ENCODE measurements at places on chromosomes 4 and X.

DNA sequence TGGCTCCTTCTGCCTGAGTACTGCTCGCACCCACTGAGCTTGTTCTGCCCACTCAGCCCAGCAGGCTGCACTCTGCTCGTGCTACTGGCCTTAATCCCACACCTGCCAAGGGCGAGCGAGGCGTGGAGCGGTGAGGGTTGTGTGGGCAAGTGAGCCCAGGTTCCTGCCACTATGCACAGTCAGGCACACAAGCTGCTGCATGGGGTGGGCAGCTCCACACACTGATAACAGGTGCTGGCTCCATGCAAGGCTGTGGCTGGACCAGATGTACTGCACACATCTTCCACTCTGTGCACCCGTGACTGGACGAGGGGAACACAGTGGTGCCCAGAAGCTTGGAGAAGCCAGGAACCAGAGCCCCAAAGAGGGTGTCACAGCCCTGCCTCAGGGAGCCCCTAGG is 184.3 kb upstream of the NUDT6 start:
- DNase-seq: no peak

- no peak for DNase-seq
Measured at GRCh38 chrX:138718941-138719340, 7.4 kb upstream of the FGF13 start.

DNA sequence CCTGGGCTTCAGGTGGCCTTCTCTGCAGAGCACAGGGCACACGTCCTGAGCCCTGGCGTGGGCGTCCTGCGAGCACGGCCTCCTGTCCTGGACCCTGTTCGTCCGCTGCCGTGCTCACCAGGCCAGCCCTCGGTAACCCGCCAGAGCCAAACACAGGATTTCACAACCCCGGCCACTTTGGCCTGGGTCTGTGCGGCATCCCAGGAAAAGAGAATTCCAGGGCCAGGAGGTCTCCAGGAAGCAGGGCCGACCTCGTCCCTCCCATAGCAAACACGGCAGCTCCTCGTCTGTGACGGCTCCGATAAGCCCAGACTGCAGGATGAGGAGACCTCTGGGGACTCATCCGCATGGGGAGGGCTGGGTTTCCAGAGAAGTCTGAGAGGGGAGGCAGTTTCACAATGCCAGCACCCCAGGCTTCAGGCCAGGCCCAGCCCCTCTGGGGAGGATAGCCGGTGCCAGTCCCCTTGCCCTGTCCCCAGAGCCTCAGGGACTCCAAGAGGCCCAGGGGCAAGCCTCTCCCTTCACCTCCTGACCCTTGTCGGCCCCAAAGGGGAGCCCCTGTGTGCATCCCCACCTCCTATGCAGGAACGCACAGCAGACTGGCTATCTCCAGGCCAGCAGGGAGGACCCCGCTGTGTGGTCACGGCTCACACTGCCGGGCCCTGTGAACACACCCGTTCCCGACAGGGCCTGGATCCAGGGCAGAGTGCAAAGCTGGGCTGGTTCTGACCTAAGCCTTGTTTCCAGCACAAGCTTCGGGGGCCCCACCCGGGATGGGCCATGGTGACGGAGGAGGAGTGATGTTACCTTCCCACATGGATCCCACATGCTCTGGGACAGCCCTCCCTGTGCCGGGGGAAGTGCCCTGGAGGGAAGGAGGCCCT is 22.3 kb upstream of the HTRA3 start:
- DNase-seq: no peak

- no peak for DNase-seq
Measured at GRCh38 chrX:1041091-1041490, 171.4 kb downstream of the CRLF2 start.

- no peak for DNase-seq
Measured at GRCh38 chr4:170247596-170247995, 157.8 kb upstream of the AADAT start.

DNA sequence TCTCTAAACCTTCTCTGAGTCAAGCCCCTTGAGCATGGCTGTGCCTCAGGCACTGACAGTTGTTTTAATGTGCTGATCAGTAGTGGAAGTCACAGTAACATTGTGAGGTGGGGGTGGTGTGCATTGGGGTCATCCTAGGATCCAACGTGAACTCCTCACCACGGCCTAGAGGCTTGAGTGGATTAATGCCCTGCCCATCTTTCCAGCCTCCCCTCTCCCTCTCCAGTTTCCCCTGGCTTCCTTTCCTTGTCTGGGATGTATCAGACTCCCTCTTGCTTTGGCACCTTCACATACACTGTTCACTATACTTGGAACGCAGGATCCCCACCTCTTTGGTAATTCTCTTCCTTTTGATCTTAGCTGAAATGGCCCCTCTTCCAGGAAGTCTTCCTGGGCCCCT is 13.3 kb upstream of the PJA1 start:
- no peak for DNase-seq

- DNase-seq: peak; percentile 4
Measured at GRCh38 chr4:8267077-8267476, 2.5 kb upstream of the HTRA3 start.

DNA sequence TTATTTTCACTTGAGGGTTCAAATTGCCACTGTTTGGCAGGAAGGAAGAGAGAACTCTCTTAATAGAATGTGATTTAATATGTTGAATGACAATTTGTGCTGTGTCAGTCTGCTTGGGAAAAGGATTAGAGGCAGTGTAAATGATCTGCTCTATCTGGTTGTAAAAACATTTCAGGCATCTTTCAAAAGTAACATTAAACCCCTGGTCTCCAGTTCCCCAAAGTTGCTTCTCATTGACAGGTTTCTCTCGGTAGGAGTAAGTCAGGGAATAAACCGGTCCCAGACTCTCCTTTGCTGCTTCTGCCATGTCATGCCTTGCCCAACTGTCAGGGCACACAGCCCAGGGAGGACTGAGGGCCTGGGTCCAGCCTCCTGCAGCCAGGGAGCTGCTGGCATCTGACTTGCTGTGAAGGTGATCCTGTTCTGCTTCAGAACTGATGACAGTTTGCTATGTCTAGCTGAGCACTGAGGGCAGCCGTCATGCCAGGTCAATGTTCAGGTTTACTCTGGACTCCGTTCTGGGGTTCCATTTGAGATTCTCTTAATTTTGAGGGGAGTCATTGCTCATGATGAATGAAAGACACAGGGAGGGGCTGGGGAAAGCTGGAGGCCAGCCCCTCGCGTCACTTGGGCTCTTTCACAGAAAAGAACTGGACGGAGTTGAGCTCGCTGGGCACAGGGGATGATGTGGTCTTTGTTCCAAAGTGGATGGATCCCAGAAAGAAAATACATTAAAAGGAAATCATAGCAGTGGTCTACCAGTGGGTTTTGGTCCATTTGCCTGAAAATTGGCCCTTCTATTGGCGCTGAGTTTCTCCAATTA is 312.4 kb downstream of the ARHGAP10 start:
- no peak for DNase-seq

GRCh38 chr4:152522754-152523153 is 13.1 kb downstream of the FBXW7 start:
- no peak for DNase-seq

GRCh38 chrX:21412029-21412428 is 37.8 kb downstream of the CNKSR2 start:
- no peak for DNase-seq

GRCh38 chr4:16721613-16722291 is 176.7 kb downstream of the LDB2 start:
- no peak for DNase-seq

DNA sequence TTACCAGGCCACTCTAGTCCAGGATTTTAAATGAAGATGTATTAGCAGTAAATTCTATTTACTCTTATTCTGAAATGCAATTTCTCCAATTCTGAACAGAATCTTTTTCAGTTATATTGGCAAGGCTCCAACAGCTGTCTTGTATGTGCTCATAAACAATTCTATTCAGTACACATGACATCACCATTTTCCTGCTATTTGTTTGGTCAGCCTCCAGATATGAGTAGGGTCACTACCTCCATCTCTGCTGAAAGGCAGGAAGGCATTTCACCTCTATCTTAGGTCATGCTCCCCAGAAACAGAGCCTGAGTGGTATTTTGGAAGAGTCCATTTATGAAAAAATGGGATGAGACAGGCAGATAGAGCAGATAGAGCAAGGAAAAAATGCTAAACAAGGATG is 151.1 kb upstream of the ADGRL3 start:
- DNase-seq: no peak

DNA sequence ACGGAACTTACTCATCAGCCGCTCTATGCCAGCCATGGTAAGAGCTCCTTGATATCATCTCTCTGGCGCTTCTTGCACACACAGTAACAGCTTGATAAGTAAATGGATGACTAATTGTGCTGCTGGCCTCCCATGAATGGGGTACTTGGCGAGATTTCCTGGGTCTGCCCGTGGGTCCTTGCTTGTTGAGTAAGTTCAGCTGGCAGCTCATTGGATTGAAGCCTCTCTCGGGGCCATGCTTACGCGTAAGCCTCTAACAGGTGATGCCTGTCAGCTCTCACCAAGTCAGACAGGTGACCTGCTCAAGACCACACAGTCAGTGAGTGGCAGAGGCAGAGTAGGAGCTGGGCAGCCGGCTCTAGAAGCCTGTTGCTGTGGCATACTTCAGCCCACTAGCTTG is 7.7 kb downstream of the NSG1 start:
- no peak for DNase-seq

GRCh38 chrX:142040906-142041305 is 137.2 kb downstream of the MAGEC1 start:
- DNase-seq: no peak

DNA sequence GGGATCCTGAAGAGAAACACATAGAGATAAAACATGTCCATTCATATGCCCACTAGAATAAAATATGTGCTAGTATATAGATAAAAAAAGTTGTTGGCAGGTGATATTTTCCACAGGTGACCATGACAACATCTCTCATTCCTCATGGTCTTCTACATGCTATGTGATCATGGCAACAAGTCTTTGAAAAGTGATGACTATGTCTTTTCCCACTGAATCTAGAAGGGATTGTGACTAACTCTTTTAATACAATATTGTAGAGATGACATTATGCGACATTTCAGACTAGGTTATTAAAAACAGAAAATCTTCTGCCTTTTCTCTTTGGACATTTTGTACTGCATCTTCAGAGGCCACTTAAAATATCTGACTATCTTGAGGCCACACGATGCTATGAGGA is 126.0 kb upstream of the GABRA2 start:
- DNase-seq: no peak

GRCh38 chr4:146585761-146586333 is 52.8 kb upstream of the POU4F2 start:
- no peak for DNase-seq

DNA sequence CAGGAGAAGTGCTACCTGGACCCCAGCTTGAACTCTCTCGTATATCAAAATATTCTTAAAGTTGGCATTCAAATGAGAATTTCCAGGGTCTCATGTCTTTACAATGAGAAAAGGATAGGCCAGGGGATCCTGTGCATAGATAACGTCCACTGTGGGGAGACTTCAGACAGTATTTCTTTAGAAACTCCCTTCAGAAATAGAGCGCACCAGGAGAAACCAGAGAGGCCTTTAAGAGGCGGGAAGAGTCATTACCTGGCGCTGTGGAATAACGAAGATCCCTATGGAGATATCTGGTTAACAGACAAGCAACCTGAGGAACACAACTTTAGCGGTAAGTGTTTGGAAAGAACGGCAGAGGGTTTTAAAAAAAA is 600 bp downstream of the RADX start:
- DNase-seq: peak; percentile 24

DNA sequence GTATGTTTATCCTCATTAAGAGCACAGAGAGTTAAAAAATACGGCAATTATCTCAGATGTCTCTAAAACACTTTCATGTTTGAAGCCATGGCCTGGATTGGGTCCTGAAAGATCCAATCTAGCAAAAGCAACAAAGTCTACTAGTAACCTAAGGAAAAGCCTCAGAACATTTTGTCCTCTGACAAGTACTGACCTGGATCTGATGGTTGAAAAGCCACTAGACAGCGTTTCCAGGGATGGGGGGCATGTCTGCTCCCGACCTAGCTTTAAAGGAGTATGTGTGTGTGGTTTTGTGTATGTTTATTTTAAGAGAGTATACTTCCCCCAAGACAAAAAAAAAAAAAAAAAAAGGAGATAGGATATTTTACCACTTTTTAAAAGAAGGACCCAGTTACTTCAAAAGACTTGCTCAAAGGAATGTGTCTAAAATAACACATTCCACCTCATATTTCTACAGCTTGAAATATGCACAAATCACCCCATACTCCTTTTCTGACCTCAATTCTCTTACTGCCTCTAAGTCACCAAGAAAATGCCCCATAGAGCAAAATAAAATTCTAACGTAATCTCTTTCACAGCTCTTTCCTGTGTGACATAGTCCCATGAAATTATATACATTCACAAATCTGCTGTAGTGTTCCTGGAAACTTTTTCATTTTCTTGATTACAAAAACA is 189.0 kb upstream of the TTC29 start:
- no peak for DNase-seq

DNA sequence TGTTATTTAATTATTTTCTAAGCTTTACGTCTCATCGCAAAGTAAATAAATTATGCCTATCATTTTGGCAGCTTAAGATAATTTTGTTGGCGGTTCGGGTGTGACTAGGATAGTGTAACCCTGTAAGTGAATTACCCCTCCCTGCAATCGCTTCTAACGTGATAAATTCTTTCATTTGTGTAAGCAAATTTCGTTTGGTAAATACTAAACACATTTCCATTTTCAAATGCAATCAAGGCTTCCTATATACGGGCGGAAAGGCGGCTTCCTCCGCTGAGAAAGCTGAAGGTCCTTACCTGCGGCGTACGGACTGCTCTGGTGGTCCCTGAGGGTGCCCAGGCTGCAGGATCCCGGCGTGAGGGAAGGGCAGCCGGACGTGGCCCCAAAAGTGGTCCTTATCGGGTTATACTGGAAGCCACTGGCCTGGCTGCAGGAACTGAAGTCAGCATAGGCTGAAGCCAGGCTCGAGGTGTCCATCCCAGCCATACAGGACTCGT is 403 bp downstream of the PHOX2B start:
- DNase-seq: no peak

All from CD4-positive, alpha-beta T cell treated with Interleukin-17A for 1 hour (primary cell).